Naive thymus-derived CD4-positive, alpha-beta T cell (primary cell): ENCODE measurements at places on chromosomes 1 and 21. TPM values are rescaled to one million over a fixed set of nuclear protein-coding genes. Genes with fewer than 3 reads are reported as not detected.

GRCh38 chr1:54355931-54356679 lies 50.1 kb downstream of the SSBP3 start:
- DNase-seq: peak; percentile 22

DNA sequence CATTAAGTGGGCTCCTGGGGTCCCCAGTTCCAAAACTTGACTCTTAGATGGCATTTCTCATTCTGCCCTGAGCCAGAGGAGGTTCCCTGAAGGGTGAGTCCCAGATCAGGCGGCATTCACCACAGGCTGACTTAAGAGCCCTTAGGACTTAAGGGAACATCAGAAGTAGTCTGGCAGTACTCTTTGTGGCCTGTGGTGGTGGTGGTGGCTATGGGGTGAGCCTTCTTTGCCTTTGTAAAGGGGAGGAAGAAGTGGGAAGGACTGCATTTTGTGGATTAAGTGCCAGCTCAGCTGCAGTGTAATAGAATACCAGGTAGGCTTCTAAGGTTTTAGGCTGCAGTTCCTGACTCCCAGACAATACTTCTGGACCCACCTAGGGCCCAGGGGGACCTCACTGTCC lies 186.5 kb upstream of the KCTD3 start:
- DNase-seq: no peak

DNA sequence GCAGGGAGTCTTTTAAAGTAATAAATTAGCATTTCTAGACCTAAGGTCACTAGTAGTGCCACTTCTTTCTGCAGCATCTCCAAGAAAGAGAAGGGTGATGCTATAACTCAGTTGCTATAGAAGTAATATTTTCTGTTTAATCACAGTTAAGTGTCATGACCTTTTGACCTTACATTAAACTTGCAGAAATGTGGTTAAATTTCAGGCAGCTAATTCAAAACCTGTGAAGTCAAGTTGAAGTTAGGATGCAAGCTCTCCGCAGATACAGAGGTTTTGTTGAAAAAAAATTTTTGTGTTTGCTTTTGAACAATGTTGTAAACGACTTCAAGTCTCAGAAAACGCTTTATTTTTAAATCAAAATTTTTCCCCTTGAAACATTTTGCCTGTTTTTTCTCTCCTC lies 193.9 kb downstream of the NFIA start:
- DNase-seq: no peak

DNA sequence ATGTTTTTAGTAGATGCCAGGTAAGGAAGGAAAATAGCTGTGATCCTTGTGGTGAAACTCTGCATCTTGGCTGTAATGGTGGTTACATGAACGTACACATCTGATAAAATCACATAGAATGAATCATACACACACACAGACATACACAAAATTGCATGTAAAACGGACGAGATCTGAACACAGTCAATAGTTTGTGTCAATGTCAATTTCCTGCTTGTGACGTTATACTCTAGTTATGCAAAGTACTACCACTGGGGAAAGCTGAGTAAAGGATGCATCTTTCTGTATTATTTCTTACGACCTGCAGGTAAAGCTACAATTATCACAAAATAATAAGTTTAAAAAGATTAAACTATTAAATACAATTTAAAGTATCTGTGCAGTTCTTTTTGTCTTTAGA lies 493.7 kb upstream of the ZP4 start:
- no peak for DNase-seq

GRCh38 chr1:169086603-169087455 lies 19.7 kb upstream of the ATP1B1 start:
- DNase-seq: no peak

DNA sequence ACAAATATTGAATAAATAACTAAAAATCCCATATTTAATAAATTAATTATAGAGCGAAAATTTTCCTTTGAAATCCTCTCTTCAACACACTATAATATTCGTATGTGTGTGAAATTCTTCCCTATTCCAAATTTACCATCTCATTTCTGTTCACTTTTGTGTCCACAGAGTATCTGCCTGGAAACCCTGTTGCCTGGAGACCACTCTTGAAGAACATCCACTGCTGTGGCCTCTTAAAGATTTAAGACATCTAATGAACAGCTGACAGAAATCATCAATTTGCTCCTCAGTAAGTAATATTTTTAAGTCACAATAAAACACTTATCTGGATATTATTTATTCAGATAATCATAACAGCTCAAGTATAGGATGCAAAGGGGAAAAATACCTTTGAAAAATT lies 69.7 kb downstream of the CYYR1 start:
- no peak for DNase-seq

DNA sequence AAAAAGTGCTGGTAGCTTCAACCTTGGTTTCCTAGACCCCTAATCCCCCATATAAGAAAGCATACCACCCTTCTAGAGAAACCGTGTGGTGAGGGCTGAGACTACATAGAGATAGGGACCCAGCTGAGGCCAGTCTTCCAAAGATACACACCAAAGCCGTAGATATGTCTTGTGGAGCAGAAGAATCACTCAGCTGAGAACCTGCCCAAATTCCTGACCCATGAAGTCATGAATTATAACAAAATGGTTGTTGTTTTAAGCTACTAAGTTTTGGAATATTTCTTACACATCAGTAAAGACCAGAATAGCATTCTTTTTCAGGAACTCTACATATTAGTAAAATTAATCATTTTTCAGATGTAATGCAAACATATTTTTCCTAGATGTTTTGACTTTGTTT lies 3.3 kb upstream of the SNRPE start:
- no peak for DNase-seq

DNA sequence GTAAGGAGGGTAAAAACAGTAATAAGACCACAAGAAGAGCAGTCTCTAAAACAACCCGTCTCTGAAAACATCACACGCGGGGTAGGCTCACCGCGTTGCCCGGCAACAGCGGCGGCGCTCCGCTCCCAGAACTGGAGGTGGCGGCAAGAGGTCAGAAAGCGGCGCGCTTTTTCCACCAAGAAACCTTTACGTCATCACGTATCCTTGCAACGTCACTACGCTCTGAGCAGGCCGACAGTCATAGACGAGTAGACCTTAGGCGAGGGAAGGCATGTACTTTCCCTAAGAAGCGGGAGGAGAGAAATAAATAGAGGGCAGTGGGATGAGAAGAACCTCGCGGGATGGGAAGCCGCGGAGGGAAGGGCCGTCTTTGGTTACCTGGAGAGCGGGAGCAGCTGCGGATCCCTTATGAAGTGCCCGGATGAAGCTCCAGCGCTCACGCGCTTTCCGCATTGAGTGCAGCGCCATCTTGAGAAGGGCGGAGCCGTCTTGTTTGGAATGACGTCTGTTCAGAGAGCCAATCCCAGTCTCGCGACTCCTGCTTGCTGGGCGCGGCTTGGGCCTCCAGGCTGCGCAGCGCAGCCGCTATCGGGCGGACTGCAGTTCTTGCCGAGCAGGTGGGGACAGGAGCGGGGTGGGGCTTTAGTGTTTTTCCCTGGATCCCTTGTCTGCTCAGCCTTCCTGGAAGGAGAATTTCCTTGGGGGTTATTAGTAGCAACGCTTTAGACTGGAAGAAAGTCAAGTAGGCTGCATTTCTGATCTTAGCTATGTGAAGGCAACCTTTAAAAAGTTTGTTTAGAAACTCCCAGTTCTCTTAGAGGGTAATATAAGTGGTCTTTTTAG lies at the start of gene WARS2:
TSS of gene WARS2 (minus strand) at position 477 of the 843 bp plus-strand sequence. CDS start at position 468, 9 bp downstream.
- DNase-seq: peak; percentile 97

- no peak for DNase-seq
Measured at GRCh38 chr1:66623812-66624211, 89.9 kb downstream of the SGIP1 start.

- no peak for DNase-seq
Measured at GRCh38 chr1:23904748-23905357, 8.3 kb downstream of the CNR2 start.

The WNT2B gene
- total RNA-seq: 0.38 TPM

The GNG12 gene
- total RNA-seq: not detected in 2 replicates

The KCNJ6 gene
- total RNA-seq: not detected

The CFAP141 gene
- not detected for total RNA-seq

The MTARC1 gene
- 1.1 TPM for total RNA-seq

The FCAMR gene
- not detected for total RNA-seq

The TNFRSF18 gene
- not detected for total RNA-seq
